ENCODE measurements at places on chromosomes 5 and 9. TPM values are rescaled to one million over a fixed set of nuclear protein-coding genes. Genes with fewer than 3 reads are reported as not detected.

FBN2 gene
- 8.6 TPM for total RNA-seq

RASEF gene
- 0.31 TPM for total RNA-seq

GDA gene
- 32.8 TPM for total RNA-seq

PHAX gene
- total RNA-seq: 103 TPM

SPAAR gene
- total RNA-seq: 0.31 TPM

DNA sequence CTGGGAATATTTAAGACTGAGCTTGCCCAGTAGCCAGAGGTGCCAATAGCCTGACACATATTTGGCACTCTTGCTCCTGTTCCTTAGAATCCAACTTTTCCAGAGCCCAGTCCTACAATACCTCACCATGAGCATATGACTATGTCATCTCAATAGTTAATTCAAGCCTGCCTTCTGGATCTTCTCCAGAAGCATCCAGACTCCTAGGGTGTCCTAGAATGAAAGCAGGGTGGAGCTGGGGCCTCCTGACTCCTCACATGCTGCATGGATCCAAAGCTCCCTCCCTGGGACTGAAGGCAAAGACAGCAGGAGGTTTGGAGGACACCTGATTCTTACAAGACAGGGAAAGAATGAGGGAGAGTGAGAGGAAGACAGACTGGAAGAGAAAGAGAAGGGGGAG, 37.9 kb downstream of the SH3TC2 start:
- no peak for DNase-seq

- no peak for DNase-seq
Measured at GRCh38 chr5:96499753-96500345, 66.8 kb upstream of the PCSK1 start.

- DNase-seq: no peak
Measured at GRCh38 chr5:179858241-179858585, 404 bp downstream of the MRNIP start.

DNA sequence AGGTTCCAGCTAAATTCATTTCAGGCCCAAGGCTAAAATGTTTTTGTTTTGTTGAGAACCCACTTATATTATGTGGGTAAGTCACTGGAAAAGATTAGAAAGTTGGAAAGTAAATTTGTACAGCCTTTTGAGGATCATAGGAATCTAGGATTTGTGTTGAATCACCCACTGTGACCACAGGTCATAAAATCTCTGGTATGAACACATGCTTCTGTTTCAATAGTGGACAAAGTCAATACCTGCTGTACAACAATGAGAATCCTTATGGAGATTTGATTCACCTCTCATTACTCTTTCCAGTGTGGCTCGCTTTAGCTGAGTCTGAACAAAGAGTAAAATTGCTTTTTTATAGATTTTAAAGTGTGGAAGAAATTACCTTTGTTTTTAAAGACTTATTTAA, 369.5 kb downstream of the TMEM167A start:
- DNase-seq: no peak

GRCh38 chr9:120890320-120891244, 13.6 kb upstream of the PHF19 start:
- DNase-seq: no peak

GRCh38 chr5:156310115-156310514, 16.8 kb upstream of the SGCD start:
- no peak for DNase-seq

GRCh38 chr9:121372239-121373010, 2.4 kb upstream of the STOM start:
- no peak for DNase-seq

- DNase-seq: no peak
Measured at GRCh38 chr5:132363431-132364112, 5.9 kb upstream of the SLC22A5 start.
